ENCODE measurements at places on chromosomes 12 and 14.
A peak's percentile ranks its signal among the peaks of the same experiment; 100 is the strongest.

DNA sequence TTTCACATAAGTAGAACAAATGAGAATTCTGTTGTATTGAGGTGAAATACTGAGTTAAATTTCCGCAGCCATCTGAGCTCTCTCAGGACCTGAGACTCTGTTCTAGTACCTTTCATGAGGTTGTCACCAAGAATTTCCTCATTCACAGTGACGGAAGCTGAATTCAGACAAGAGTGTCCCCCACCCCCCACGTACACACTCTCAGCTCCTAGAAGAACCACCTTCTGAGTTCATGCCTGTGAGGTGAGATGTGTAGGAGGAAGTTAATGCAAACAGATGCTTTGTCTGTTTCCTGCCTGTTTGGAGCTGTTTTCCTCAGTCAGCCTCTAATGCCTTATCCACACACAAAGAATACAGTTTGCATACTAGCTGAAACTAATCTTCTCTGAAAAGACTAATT is 18.2 kb downstream of the BICDL1 start:
- peak; percentile 83 for DNase-seq

DNA sequence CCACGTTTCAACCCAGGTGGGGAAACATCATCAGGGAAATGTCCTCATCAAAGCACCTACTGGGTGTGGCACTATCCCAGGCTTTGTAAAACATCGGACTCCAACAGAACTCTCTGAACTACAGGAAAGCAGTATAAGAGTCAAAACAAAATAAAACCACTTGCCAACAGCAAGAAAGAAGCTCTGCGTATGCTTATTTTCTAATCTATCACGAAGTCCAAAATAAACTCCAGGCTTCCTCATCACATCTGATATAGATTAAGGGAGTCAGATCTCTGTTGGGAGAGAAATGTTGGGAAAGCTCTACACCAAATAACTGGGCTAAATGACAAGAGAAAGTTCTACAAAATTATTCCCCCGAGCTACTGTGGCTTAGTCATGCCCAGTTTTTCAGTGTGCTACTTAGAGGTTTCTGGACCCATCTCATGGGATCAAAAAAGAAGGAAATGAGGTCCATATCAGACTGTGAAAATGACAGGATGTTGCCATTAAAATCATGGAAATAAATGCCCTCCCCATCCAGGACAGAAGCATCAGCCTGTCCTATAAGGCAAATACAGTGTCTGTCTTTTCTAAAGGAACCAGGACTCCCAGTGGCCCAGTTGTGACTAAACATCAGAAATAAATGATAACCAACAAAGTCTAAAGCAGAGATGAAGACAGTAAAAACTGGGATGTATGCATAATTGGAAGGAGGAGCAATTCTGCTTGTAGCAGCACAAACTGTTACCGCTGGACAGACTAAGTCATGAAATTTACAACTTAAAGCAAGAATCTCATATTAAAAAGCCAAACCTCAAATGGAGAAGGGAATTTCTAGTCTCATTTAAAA is 149.5 kb downstream of the STXBP6 start:
- no peak for DNase-seq

DNA sequence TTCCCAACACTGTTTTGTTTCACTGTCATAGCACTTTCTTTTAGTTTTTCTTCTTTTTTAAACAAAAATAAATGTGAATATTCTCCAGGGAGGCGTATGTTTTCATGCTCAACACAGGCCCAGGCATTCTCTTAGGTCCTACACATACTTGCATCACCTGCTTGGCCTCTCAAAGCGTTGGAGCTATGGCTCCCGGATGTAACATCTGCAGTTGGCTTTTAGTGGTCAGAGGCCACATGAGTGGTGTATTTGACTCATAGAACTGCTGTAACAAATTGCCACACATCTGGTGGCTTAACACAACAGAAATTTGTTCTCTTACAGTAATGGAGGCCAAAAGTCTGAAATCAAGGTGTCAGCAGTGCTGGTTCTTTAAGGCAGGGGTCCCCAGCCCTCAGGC is 44.6 kb upstream of the VRK1 start:
- DNase-seq, result no peak

DNA sequence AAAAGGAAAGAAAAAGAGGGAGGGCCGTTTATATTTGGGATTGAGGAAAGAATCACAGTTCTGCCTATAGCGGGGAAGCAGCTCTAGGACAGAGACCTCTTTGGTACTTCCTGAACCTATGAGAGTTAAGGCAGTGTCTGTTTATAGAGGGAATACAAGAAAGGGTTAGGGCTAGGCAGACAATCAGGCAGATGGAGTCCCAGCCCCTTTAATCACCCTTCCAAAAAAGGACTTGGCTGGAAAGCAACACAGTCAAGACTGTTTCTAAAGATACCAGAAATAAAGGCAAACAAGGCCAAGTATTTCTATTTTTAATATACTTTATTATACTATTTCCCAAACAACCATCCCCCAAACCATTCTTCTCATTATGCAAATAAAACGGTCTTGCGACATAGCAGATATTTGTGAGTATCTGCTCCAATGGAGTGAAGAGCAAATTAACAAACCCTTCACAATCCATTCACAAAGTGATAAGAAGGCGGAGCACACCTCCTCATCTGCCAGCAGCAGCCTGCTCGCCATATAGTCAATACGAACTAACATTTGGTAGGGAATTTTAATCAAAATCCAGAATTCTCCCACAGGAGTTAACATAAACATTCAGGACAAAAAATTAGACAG is 697 bp upstream of the GRIP1 start:
- DNase-seq, result no peak

- DNase-seq, result no peak
Measured at GRCh38 chr14:68633131-68633991, 159.5 kb downstream of the ZFP36L1 start.
